ENCODE measurements at places on chromosomes 3 and 15.

GRCh38 chr15:47184908-47185801 is 532.1 kb upstream of the SEMA6D start:
- no peak for DNase-seq

GRCh38 chr15:65772930-65773329 is 19.2 kb downstream of the DENND4A start:
- DNase-seq, result no peak

GRCh38 chr3:127374086-127375010 is 86.5 kb upstream of the PRR20G start:
- no peak for DNase-seq

GRCh38 chr3:171700653-171701052 is 109.6 kb downstream of the PLD1 start:
- DNase-seq, result no peak

- DNase-seq, result no peak
Measured at GRCh38 chr15:33807665-33808064, 160.6 kb upstream of the CHRM5 start.
